Activated T-cell treated with anti-CD3 and anti-CD28 coated beads, Interleukin-2, amount 50 U/mL, for 72 hours (primary cell): ENCODE measurements at places on chromosomes 6 and 20.

- peak; percentile 13 for DNase-seq
Measured at GRCh38 chr6:109687271-109687761, 3.7 kb downstream of the AK9 start.

DNA sequence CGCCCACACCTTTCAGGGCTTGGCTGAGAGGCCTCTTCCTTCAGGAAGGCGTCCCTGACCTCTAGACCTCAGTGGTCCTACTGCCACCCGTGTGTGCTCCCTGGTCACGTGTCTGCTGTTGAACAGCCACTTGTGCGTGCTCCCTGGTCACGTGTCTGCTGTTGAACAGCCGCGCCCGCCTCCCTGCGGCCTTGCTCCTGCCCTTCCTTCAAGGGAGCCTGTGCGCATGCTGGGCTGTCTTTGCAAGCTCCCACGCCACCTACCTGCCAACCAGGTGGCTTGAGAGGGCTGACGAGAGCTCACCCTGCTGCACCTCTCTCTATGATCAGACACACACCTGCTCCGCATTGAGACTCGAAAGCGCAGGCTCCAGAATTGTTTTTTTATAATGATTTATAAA is 179.3 kb downstream of the BMP7 start:
- DNase-seq = no peak

- DNase-seq = no peak
Measured at GRCh38 chr6:134853111-134854055, 96.5 kb downstream of the ALDH8A1 start.

GRCh38 chr6:13272131-13273046 is 55.9 kb downstream of the TBC1D7 start:
- no peak for DNase-seq

DNA sequence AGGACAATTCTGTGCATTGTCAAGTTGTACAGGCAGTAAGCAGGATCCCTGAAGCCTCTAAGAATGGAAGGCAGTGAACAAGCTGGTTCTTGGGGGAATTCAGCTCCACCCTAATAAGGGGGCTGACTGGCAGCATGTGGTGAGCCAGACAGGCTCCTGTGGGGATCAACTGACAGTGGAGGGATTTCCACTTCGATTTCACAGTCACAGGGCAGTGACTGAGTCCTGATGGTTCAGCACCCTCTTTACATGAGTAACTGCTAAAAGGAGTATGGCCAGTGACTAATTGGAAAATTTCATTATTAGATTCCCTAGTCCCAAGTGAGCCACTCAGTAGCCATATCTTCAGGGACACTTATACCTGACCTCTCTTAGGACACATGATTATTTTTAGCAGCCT is 78.4 kb downstream of the NDUFAF5 start:
- DNase-seq = no peak

DNA sequence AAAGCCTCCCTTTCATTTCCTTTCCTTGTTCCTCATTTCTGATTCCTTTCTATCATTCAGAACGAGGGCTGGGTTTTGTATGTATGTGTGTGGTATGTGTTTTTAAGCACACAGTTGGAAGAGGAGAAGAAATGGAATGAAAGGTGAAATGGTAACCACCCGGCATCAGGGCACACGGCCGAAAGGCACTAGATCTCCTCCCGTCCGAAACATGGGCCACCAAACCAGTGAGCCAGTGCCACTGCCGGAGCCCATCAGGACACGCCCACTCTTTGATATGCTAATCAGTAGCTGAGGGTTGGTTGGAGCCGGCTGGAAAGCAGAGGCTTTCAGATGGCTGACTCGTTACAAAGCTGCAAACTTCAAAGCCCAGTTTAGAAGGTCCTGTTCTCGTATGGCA is 228.6 kb upstream of the JARID2 start:
- peak; percentile 29 for DNase-seq

GRCh38 chr6:21807299-21808044 is 213.9 kb downstream of the SOX4 start:
- no peak for DNase-seq

GRCh38 chr20:19176470-19177052 is 35.9 kb upstream of the SLC24A3 start:
- DNase-seq = no peak

- no peak for DNase-seq
Measured at GRCh38 chr6:150924808-150925589, 59.5 kb downstream of the MTHFD1L start.

- DNase-seq = no peak
Measured at GRCh38 chr20:23103284-23104018, 17.3 kb upstream of the CD93 start.

DNA sequence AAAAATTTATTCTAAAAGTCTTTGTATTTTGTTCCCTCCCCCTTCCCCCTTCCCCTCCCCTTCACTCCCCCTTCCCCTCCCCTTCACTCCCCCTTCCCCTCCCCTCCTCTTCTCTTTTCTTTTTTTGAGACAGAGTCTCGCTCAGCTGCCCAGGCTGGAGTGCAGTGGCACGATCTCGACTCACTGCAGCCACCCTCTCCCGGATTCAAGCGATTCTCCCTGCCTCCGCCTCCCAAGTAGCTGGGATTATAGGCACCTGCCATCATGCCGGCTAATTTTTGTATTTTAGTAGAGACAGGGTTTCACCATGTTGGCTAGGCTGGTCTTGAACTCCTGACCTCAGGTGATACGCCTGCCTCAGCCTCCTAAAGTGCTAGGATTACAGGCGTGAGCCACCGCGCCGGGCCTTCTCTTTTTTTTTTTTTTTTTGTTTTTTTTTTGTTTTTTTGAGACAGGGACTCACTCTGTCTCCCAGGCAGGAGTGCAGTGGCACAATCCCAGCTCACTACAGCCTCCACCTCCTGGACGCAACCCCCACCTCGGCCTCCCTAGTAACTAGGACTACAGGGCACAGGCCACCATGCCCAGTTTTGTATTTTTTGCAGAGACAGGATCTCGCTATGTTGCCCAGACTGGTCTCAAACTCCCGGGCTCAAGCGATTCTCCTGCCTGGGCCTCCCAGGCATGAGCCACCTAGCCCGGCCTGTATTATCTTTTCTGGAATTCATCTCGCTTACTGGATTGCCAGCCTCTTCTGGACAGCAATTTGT is 1.1 kb upstream of the AFG1L start:
- DNase-seq = no peak

GRCh38 chr6:16973545-16974386 is 128.1 kb upstream of the STMND1 start:
- no peak for DNase-seq

GRCh38 chr6:47278545-47278944 is 31.2 kb downstream of the TNFRSF21 start:
- no peak for DNase-seq

GRCh38 chr6:135586388-135586787 is 88.8 kb upstream of the AHI1 start:
- DNase-seq = no peak

DNA sequence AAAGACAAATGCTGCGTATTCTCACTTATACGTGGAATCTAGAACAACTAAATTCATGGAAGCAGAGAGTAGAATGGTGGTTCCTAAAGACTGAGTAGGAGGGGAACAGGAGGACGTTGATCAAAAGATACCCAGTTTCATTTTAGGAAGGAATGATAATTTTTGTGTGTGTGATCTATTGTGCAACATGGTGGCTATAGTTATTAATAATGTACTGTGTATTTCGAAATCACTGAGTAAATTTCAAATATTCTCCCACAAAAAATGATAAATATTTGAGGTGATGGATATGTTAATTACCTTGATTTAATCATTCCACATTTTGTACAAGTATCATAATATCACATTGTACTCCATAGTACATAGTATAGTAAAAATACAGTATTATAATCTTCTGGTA is 187.5 kb downstream of the MOXD1 start:
- no peak for DNase-seq

DNA sequence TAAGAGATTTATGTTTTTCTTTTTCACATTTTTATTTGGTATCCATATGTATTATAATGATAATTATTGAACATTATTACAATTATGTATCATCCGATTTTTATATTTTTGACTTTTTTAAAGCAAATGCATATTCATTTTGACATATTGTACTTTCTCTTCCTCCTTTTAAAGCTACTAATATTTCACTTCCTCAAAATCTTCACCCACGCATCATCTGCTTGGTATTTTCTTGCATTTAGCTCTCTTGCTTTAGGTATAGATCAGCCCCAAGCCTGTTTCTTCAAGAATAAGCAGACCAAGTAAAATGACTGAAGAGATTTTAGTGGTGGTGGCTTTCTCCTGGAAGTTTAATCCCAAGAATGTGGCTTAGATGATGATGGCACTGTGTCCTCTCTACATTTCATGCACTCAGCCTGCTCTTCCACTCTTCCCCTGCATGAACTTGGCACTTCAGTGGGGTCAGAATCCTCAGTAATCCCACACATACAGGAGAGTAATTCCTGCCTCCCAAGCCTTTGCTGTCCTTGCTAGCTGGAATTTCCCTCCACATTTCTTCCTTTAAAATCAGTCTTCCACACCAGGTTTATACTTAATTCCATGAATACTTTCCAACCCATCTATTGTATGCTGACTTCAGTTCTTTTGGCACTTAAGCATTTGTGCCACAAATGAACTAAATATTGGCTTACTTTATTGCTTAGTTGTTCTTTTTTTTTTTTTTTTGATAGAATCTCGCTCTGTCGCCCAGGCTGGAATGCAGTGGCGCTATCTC is 8.2 kb downstream of the NCOA7 start:
- DNase-seq = no peak

GRCh38 chr6:18280084-18280483 is 15.8 kb upstream of the DEK start:
- no peak for DNase-seq
